ENCODE measurements at places on chromosomes 11 and 22.
A peak's percentile ranks its signal among the peaks of the same experiment; 100 is the strongest.

DNA sequence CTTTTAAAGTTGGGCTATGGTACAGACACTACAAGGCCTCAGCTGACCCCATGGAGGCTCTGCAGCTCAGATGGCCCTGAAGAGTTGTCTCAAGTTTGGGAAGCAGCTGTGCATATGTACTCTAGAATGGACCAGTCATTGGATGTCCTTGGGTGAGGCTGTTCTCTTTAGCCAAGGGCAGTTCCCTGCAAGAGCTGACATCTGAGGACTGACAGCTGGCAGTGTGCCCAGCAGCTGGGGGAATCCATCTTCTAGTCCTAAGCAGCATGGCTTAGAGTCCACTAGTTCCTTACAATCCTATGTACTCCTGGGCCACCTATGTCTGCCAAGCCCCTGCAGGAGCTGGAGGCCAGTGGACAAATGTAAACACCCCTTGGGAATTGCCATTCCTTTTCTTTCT is 76.5 kb downstream of the C11orf91 start:
- DNase-seq: no peak

DNA sequence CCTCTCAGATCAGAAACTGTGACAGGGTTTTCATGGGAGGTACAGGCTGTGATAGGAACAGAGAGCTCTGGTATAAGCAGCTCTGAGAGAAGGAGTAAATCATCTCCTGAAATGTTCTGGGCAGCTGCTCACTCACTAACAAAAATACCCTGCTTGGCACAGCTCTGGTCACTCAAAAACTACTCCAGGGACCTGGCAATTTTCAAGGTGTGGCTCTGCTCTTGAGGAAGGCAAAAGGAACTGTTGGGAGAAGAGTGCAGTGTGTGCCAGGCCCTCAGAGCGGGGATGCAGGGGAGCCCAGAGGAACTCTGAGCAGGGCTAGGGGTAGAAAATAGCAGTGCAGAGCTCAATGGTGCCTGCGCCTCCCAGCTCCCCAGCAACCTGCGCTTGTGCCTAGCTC is 180.5 kb upstream of the ZBED5 start:
- DNase-seq: no peak

DNA sequence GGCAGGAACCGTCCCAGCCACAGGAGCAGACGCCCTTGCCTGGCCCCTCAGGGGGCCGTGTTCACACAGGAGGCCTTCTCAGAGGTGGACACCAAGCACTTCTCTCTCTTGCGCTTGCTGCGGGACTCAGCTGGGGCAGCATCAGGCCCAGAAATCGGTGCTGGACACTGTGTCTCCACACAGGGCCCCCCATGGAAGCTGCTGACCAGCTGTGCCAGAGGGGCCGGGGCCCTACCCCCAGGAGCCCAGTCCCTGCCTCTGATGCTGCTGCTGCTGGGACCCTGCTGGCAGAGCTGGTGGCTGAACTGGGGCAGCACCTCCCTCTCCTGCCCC is 4.0 kb downstream of the PLXNB2 start:
- DNase-seq: no peak

DNA sequence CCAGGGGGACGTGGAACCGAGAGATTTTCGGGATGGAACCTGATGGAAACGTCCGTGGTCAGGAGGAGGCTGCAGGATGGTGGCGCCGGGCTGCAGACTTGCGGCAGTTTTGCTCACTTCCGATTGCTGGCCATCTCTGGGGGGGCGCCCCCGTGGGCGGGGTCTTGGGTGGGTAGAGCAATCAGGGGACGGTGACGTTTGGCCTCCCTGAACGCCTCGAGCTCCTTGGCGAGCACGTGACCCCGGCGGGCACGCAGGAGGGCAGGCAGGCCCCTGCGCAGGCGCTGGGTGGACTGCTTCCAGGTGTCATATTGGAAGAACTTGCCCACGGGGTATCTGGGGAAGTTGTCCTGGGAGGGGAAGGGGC is 6.3 kb downstream of the IGF2 start:
- no peak for DNase-seq

GRCh38 chr22:40001800-40002577 is 7.2 kb downstream of the FAM83F start:
- no peak for DNase-seq

DNA sequence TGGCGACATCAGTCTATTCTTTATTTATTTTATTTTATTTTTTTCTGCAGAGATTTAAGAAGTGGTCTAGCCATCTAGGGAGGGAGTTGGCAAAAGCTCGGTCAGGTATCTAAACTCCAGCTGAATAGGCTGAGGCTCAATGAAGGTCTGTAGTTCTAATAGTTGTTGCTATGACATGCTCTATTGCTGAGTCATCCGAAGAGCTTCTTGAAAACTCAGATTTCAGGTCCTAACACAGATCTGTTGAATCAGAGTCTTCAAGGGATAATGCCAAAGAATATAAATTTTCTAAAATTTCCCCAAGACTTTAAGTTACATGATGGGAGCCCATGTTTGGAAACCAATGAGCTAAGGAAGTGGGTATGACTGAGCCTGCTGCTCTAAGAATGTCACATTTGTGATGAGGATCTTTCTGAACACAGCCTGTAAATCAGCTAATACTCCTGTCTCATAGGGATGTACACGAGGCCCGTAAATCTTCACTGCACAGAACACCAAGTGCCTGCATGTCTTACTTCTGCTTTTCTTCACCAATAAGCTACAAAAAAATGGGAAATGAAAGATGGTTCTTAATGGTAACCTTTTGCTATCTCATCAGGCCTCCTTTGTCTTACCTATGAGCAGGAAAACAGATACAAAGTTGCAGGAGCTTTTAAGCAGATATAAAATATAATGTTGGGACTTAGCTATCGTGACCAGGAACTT is 901.4 kb upstream of the API5 start:
- no peak for DNase-seq

GRCh38 chr11:3916962-3917361 is 61.5 kb downstream of the STIM1 start:
- no peak for DNase-seq

DNA sequence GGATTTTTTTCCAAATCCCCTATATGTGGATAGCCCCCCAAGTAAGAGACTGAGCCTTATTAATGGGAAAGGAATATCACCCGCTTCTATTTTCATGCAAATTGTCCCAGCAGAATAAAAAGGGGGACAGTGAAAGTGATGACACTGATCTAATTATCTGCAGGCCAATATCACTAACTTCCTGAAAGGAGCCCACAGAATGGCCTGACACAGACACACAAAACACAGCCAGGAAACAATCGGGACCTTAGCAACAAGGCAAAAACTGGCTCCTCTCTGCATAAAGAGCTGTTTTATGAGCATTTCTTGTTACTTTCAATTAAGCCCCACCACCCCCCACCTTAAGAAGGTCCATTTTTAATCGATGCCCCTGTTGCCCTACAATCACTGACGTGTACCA is 54.3 kb upstream of the FAM181B start:
- DNase-seq: no peak

- no peak for DNase-seq
Measured at GRCh38 chr11:74370123-74370522, 28.1 kb downstream of the PGM2L1 start.

DNA sequence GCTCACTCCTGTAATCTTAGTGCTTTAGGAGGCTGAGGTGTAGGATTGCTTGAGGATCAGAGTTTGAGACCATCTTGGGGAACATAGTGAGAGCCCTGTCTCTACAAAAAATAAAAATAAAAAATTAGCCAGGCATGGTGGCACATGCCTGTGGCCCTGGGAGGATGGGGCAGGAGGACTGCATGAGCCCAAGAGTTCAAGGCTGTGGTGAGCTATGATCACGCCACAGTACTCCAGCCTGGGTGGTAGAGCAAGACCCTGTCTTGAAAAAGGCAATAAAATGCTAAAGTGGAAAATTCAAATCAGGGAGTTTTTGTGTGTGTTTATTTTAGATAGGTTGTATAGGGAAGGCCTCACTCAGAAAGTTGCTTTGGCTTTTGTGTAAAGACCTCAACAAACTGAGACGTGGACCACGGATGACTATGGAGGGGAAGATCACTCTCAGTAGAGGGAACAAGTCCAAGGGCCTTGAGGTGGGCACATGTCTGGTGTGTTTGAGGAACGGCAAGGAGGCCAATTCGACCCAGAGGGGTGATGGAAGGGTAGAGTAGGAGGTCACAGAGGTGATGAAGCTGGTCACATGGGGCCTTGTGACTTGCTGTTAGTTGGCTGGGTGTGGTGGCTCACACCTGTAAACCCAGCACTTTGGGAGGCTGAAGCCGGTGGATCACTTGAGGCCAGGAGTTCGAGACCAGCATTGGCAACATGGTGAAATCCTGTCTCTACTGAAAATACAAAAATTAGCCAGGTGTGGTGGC is 35.7 kb downstream of the WEE1 start:
- no peak for DNase-seq

- DNase-seq: no peak
Measured at GRCh38 chr11:45726493-45727054, 61.2 kb upstream of the CHST1 start.

- no peak for DNase-seq
Measured at GRCh38 chr11:63672936-63673539, 1.9 kb upstream of the ATL3 start.

- no peak for DNase-seq
Measured at GRCh38 chr11:8028766-8029165, 41.6 kb downstream of the EIF3F start.

GRCh38 chr11:75986966-75987365 is 172.0 kb downstream of the UVRAG start:
- no peak for DNase-seq

- DNase-seq: no peak
Measured at GRCh38 chr11:22044126-22044525, 148.8 kb upstream of the ANO5 start.

DNA sequence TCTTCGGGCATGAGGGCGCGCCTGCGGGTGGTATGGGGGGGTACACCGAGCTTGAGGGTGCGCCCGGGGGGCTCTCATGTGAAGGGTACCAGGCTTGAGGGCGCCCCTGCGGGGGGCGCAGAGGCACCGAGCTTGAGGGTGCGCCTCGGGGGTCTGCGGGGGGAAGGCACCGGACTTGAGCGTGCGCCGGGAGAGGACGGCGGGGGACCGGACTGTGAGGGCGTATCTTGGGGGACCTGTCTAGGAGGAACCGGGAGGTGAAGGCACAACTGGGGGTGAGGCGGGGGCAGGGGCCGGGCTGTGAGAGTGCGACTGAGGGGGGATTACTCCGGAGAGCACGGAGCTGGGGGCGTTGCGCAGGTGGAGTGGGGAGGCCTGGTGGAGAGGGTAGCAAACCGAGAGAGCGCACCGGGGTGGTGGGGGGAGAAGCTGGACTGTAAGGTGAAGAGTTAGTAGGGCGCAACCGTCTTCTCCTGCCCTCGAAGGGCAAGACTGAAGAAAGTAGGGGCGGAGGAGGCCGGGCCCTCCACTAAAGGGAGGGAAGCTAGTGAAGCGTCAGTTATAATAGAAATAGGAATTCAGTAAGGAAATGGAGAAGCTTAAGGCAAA is 1.1 kb upstream of the DDX6 start:
- DNase-seq: peak; percentile 15

GRCh38 chr22:41780746-41781505 is 19.6 kb upstream of the CCDC134 start:
- peak; percentile 64 for DNase-seq

DNA sequence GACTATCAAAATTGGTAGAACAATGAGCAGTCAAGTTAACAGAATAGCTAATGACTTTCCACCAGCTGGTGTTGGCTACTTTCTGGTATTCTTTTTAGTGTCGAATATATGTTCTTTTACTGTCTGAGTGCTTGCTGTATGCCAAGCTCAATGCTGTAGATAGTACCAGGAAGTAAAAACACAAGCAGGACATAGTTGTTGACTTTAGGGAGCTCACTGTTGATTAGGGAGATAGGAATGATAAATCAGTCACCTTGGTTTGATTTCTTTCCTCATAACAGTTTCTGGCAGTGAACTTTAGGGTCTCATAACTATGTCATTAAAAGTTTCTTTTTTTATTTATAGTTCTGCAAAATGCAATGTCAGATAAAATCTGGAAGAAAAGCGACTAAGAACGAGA is 9.0 kb downstream of the HMGXB4 start:
- no peak for DNase-seq

DNA sequence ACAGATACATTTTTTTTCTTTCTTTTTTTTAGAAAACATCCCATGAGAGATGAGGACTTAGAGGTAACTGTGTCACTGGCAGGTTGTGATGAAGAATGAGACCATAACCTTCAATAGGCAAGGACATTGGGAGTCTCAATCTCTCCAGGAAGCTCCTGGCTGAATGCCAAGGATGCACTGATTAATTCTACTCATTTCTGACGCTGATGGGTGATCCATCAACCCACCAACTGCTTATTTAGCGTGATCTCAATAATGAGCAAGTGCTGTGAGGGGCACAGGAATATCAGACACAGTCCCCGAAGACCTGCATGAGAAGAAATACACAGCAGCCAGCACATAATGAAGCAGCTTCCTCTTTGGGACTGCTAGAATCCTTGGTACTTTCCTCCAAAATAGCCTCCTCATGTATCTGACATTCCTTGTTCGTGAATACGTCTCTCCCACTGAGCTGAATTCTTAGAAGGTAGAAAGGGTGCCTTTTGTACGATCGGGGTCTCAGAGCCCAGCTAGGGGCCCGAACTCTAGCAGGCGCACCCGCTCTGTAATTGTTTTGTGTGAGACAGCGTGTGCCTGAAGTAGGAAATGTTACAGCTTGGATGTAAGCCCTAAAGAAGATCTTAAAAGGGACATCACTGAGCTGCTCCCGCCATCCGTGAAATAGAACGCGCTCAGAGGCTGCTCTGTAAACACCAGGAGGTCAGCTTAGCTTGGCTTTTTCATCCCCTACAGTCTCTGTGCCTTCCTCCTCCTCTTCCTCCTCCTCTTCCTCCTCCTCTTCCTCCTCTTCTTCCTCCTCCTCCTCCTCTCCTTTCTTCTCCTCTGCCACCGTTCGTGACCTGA is 7.2 kb downstream of the CLMP start:
- DNase-seq: no peak

- DNase-seq: no peak
Measured at GRCh38 chr11:26480041-26480440, 92.0 kb downstream of the MUC15 start.

DNA sequence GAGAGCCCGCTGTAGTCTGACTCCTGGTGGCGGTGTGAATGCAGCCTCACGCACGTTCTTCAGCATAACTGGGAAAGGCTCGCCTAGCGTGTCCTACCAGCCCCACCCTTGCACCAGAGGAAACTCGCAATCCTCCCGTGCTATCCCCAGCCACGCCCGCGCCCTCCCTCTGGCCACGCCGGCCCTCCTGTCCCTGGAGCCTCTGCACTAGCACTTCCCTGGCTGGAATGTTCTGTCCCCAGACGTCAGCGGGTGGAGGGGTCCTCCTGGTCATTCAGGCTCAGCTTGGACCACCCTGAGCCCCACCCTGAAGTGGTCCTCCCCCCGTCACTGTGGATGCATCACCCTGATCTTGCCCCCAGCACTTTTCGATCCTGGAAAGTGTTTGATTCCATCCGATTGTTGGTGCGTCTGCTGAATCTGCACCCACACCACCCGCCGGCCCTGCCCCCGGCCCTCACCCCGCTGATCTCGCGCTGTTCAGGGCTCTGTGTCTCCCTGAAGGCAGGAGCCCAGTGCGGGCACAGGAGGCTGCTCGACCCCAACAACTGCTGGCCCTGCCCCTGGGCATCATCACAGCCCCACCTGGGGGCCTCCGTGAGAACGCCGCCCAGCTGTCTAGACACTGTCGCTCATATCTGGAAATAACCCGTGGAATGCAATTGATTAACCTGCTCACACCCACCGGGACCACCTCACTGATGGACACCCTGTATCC is 437.0 kb downstream of the TBC1D22A start:
- no peak for DNase-seq

GRCh38 chr11:7060868-7061267 is 27.9 kb upstream of the RBMXL2 start:
- no peak for DNase-seq

GRCh38 chr22:44098966-44099530 is 74.9 kb downstream of the PARVB start:
- DNase-seq: no peak

All from T-helper 17 cell (primary cell).